Urothelium cell line (cell line): ENCODE measurements at places on chromosomes 1 and 21.
A peak's percentile ranks its signal among the peaks of the same experiment; 100 is the strongest.

DNA sequence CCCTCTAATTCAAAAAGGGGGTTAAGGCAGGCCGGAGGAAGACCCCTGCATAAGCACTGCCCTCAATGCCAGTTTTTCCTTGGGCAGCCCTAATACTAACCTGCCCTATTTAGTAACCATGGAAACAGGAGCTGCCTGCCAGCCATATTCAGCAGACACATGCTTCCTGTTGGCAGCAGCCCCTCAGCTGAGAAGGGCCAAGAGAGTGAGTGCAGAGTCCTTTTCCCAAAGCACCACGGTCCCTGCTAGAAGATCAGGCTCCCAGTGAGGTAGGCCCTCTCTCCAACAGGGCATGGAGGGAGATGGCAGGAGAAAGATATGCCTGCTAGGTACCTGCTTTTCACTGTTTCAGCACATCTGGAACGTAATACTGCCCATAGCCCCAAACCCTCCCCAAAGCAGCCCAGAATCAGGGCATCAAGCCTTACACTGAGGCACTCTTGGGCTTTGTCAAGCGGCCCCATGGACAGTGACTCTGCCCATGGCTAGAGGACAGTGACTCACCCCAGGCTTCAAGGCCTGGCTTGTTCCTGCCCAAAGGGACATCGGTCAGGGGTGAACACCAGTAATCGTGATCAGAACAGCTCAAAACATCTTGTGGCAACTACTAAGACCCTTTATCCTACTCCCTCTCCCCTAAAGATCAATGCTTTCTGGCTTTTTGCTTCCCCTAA lies 64.5 kb downstream of the BCAR3 start:
- DNase-seq, result peak; percentile 25

DNA sequence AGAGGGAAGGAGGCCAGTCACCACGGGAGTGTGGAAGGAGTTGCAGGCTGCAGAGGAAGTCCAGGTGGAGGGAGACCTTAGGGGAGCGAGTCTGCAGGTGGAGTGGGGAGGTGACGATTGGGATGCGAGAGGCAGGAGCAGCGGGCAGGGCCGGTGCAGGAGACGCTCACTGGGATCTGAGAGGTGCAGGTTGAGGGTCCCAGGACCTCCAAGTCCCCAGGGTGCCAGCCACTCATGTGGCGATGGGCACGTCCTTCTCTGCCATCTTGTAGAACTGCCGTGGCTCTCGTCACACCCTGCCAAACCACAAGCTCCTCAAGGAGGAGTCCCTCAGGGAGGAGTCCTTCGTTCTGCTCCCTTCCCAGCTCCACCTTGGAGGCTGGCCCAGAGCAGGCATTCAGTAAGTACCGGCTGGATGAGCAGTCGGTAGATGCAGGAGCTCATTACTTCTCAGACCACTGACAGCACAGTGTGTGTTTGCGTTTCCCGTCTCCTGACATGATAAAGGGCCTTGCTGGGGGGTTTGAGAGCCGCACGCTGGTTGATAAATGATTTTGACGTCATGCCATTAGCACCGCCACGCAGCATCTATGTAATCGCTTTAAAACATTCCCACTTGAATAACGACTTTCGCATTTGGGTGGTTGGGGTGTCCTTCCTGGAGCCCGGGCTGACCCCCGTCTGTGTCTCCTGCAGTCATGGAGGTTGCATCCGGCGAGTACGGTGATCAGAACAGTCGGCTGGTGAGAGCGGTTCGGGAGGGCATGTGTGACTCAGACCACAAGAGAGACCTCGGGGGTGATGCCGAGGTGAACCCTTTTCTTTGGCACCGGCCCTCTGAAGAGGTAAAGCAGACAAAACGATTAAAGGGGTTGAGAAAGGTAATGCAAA lies 27.8 kb downstream of the TFF3 start:
- no peak for DNase-seq

DNA sequence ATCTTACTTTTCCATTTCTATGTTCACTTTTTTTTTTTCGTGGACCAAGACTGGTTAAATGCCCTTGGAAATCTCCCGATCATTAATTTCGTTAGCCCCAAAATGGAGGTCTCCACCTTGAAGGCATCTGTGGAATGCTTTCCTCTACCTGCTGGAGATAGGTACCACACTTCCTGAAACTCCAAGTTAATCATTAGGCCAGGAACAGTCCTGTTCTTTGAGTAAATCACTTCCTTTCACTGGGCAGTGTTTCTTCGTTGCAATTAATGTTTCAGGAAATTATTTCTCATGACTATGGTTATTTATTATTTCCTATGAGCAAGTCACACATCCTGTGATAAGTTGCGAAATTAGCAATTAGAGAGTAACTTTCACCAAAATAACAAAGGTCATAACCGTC lies 225.2 kb upstream of the LYPLAL1 start:
- no peak for DNase-seq

DNA sequence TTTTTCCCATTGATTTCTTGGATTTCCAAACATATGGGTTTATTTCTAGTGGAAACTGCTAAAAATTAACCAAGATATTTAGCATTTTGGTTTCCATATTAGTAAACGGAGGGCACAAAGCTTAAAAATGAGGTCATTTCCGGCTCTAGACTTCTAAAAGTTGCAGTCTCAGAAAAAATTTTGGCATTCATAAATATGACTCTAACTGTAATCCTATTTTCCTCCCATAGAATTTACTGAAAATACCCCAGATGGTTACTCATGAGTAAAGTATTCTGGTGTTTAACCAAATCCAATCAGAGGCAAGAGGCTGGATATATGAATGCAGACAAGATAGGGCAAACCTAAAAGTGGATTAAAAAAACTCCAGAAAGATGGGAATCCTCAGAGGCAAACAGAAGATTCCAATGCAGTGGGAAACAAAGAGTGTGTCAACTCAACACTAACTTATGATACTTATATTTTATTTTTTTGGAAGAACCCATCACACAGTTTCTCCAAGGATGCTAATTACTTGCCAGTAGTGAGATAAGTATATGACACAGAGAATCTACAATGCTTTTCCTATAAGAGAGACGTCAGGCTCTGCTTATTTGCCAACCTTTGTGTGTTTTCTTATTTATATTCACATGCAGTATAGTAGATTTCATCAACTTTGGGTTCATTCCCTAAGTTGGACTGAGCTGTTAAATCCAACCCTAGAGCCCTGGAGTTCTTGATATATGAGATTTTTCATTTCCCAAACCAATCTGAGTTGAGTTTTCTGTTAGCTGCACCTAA lies 90.1 kb upstream of the BCL10 start:
- peak; percentile 36 for DNase-seq

DNA sequence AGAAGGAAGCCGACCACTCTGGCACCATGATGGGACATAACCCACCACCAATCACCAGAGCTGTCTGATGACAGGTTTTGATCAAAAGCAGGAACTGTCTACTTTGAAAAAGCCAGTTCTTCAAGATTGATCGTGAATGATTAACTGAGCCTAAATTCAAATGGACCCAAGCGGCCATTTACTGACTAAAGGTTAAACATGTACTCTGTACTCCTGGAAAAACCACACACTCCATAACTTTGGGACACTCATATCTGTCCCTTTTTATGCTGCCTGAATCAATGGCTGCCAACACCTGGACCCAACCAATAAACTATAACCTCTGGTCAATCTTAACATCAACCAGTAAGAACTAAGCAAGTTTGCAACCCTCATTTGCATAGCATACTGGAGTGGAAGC lies 206.6 kb downstream of the URB2 start:
- DNase-seq, result no peak

GRCh38 chr1:30920827-30921226 lies 12.3 kb upstream of the SDC3 start:
- no peak for DNase-seq

GRCh38 chr1:23924601-23925000 lies 11.4 kb upstream of the CNR2 start:
- DNase-seq, result no peak

- no peak for DNase-seq
These were observed 198.5 kb downstream of the PLA2G4A start for GRCh38 chr1:187027253-187027652.

GRCh38 chr1:1356796-1357401 lies 1.5 kb downstream of the MXRA8 start:
- no peak for DNase-seq

DNA sequence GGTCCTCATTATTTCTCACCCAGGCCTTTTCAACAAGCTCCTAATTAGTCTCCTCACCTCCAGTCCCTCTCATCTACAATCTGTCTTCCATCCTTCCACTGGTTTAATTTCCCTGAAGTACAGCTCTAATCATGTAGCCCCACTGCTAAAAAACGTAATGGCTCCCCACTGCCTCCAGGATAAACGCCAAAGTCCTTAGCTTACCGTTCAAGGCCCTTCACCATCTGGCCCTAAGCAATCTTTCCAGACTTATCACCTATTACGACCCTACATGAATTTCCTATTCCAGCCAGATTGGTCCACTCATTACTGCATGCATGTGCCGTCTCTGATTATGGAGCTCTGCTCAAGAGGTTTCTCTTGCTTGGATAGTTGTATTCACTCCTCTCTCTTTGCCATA lies 83.1 kb upstream of the DAB1 start:
- no peak for DNase-seq
